ENCODE measurements at places on chromosomes 11 and 22.
A peak's percentile ranks its signal among the peaks of the same experiment; 100 is the strongest.

- DNase-seq, result no peak
These were observed 91.8 kb downstream of the TBC1D22A start for GRCh38 chr22:46854125-46854870.

DNA sequence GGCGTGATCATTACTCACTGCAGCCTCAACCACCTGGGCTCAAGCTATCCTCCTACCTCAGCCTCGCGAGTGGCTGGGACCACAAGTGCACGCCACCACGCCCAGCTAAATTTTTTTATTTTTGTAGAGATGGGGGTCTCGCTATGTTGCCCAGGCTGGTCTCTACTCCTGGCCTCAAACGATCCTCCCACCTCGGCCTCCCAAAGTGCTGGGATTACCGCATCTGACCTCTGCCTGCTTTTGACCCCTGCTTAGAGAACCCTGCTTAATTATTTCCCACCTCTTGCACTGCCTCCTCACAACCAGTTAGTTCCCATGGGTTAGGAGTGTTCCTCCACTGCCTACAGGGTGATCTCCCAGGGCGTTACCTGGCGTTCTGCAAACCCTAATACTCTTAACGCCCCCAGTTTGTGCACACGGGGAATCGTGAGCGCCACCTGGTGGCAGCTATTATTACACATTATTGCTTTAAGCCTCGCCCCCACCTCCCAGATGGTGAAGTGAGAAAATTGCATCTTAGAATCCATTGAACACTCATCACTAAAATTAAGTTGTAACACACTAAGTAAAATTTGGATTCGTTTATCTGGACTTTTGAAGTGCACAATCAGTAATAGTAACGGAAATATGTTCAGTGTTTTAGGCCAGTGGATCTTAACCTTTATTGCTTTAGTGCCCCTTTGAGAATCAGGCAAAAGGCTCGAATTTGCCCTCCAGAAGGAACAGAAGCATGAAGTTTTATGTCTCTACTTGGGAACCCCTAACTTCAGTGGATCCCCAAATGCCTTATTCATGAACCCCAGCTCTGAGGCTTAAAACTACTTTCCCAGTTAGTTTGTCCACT is 61.4 kb upstream of the ASPHD2 start:
- peak; percentile 24 for DNase-seq

DNA sequence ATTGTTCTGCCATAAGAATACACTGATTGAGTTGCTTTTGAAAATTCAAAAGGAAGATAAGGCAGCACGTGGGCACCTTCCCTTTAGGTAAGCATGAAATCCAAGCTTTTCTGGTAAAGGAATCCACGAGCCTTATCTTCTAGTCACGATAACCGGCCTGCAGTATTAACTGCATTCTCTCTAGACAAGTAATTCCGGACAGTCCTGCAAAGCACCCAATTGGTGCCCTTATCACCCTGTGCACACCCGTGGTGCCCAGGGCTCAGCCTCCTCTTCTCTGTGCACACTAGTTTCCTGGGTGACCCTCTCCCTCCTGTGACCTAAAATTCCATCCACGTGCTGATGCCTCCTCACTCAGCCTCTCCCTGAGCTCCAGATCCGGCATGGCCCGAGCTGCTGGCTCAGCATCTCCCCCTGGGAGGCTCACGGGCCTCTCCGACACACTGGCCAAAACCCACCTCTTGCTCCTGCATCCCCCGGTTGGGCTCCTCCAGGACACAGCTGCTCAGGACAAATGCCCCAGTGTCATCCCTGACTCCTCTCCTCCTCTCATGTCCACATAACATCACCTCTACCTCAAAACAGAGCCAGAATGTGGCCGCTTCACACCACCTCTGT is 63.7 kb downstream of the PACSIN2 start:
- DNase-seq, result no peak

- DNase-seq, result no peak
These were observed 78.9 kb downstream of the GRK3 start for GRCh38 chr22:25643232-25644000.

- no peak for DNase-seq
These were observed 136.0 kb downstream of the FEZ1 start for GRCh38 chr11:125360066-125360465.

DNA sequence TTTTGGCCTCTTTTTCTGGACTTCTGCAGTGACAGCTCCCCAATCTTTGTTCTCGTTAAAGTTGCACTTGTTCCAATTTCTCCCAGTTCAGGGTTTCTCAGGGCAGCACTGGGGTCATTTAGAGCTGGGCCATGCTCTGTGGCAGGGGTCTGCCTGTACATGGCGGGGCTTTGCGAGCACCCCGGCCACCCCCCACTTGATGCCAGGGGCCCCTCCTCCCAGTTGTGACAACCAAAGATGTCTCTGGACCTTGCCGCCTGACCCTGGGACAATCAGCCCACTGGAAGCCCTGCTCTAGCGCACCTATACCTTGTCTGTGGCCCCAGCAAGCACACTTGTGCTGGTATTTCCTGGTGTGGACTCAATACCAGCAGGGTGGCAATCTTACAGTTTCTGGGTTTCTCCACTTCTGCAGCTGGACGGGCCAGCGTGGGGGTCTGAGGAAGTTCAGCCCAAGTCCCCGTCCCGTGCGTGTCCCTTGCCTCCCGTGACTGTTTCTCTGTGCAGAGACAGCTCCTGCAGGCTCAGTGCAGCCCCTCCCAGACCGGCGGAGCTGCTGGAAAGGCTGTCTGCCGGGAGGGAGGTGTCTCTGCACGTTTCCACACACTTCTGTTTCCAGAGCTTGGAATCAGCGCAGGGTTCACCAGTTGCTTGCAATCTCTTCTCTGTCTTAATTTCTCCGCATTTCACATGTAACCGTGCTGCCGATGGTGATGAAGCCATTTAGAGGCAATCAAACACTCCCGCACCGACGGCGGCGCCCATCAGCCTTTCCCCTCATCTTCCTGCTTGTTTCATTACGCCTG is 1328.9 kb downstream of the BRD1 start:
- no peak for DNase-seq

- no peak for DNase-seq
These were observed 26.6 kb upstream of the LMO1 start for GRCh38 chr11:8290081-8290810.

DNA sequence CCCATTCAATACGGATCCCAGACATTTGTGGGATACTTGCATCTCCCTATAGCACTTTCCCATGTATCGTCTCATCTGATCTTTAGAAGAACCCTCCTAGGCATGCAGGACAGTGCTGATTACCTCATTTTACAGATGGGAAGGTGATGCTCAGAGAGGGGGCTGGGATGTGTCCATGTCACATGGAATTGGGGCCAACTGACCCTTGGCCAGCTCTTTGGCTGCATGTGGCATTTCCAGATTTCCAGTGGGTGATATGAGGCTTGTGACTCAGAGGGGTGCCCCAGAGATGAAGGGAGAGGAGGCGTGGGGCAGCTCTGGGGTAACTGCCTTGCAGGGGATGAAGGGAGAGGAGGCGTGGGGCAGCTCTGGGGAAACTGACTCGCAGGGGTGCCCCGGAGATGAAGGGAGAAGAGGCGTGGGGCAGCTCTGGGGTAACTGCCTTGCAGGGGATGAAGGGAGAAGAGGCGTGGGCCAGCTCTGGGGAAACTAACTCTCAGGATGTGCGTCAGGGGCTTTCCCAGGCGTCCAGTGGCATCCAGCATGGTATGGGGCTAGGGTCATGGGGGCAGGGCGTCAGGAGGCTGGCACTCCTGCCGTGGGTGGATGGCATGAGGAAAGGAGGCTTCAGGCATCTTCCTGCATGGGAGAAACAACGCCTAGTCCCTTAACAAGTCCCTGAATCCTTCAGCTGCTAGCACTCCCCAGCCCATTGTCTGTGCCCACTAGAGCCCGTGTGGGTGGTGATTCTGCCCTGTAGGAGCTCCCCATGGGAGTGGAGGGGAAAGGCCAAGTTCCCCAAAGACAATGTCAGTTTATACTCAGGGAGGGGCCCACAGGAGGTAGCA is 11.9 kb upstream of the CERK start:
- no peak for DNase-seq

- DNase-seq, result no peak
These were observed 57.9 kb downstream of the BUD13 start for GRCh38 chr11:116714902-116715301.

DNA sequence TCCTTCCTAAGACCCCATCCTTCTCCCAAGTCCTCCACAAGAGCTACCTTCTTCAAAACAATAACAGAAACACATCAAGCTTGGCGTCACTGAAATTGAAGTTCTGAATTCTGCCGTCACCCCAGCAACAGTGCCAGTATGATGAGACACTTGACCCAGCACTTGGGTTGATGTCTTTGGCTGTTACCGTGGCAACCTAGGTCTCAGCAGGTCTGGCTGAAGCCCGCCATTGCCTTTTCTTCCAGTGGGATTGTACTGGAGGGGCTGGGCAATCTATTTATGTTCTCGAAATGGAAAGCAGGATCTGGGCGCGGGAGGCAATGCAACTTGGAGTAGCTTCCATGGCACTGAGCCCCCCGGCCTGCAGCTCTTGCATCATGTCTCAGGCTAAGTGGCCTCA is 23.8 kb downstream of the NPTXR start:
- DNase-seq, result no peak

GRCh38 chr11:23919455-23919854 is 577.4 kb upstream of the LUZP2 start:
- no peak for DNase-seq

GRCh38 chr11:37504060-37504611 is 906.1 kb upstream of the RAG2 start:
- no peak for DNase-seq

DNA sequence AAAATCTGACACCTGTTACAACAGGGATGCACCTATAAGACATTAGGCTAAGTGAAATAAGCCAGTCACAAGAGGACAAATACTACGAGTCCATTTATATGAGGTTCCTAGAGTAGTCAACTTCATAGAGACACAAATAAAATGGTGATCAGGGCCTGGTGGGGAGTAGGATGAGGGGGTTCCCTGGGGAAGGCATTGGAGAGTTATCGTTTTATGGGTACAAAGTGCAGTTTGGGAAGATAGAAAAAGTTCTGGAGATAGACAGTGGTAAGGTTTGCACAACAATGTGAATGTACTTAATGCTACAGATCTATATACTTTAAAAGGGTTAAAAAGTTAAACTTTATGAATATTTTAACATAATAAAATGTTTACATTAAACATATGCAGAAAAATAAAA is 31.4 kb upstream of the B3GNT6 start:
- DNase-seq, result no peak

DNA sequence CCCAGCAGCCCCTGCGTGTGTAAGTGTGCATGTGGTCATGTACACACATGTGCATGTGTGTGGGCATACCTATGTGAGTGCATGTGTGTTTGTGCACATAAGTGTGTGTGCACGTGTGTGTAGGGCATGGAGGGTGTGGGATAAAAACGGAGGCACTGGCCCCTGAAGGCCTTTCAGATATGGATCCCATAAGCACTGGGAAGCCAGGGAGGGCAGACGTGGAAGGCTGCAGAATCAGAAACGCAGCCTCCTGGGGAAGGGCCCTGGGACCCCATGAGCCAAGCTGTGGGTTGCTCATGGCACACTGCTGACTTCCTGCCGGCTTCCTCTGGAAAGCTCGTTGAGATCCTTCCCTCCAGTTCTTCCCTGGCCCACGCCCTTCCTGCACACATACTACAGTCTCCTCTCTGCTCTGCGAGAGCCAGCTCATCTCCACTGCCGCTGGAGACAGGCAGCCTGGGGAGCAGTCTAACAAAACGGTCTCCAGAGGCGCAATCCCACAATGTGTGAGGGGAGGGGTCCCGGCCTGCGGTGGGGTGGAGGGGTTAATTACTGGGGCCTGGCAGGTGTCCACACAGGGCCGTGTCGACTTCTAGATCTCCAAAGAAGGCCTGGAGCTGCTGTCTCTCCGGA is 435.2 kb upstream of the B3GAT1 start:
- no peak for DNase-seq

DNA sequence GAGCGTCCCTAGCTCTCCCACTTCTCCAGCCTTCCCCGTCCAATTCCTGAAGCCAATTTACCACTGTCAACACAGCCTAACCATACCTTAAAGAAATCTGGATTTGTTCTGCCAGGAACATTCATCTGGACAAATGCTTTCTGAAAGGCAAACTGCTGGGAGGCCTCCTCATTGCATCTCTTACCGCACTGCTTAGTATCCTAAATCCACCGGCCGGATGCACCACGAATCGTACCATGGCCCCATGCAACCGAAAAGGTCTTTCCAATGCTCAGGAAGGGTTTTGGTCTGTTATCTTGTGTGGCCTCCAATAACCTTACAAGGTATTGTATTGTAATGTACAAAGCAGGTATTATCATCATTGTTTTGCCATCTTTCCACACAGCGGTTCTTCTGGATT is 57.6 kb downstream of the MYH9 start:
- DNase-seq, result no peak

GRCh38 chr11:108983636-108984420 is 319.0 kb downstream of the DDX10 start:
- no peak for DNase-seq

DNA sequence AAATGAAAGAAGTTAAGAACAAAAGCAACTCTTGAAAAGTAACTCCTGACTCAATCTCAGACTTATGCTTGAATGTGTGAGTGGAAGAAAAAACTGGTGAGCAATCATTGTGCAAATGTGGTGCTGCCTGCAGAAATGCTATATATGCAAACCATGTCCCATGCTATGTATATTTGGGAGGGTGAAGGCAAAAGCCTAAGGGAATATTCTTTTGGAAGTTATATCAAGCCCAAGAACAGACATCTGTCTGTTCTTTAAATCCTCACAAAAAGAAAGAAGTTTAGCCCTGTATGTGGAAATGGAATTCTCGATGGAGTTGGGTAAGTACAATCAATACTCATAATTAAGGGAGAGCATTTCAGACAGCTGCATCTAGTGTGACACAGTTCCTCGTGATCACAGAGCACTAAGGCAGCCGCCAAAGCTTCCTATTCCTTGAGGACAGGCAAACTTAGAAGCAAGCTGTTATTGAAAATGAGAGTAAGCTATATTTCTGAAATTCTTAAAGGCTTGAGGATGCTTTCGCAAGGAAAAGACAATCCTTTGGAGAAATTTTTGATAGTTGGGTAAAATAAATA is 406.5 kb upstream of the CHORDC1 start:
- DNase-seq, result no peak

- DNase-seq, result no peak
These were observed 138.7 kb upstream of the ZC3H12C start for GRCh38 chr11:109954534-109954933.

GRCh38 chr11:83033972-83034672 is 37.6 kb downstream of the RAB30 start:
- DNase-seq, result no peak

- no peak for DNase-seq
These were observed 20.8 kb upstream of the LMO2 start for GRCh38 chr11:33912405-33913361.

DNA sequence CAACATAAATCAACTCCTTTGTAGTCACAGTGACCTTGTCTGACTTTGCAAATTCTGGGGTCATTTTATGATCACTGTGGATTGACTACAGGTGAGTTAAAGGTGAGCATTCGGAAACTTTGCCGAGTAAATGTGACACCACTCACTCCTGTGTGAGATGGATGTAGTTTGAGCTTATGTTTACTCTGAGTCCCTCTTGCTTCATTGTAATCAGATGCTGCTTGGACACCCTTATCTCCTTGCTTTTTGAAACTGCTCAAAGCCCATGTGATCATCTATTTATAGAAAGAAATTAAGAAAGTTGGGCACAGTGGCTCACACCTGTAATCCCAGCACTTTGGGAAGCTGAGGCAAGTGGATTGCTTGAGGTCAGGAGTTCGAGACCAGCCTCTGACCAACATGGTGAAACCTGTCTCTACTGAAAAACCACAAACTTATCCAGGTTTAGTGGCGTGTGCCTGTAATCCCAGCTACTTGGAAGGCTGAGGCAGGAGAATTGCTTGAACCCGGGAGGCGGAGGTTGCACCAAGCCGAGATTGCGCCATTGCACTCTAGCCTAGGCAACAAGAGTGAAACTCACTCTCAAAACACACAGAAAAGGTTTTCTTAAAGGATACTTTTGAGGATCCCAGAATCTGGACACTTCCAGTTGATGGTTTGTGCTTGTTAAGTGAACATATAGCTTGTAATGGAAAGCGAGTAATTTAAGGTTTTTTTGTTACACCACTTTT is 7.2 kb downstream of the FAM118A start:
- no peak for DNase-seq
